ENCODE measurements at places on chromosomes 1 and 21. TPM values are rescaled to one million over a fixed set of nuclear protein-coding genes. Genes with fewer than 3 reads are reported as not detected.

CDA gene
- total RNA-seq, result not detected

GRCh38 chr1:51749151-51749550 lies 129.4 kb downstream of the NRDC start:
- DNase-seq, result no peak

DNA sequence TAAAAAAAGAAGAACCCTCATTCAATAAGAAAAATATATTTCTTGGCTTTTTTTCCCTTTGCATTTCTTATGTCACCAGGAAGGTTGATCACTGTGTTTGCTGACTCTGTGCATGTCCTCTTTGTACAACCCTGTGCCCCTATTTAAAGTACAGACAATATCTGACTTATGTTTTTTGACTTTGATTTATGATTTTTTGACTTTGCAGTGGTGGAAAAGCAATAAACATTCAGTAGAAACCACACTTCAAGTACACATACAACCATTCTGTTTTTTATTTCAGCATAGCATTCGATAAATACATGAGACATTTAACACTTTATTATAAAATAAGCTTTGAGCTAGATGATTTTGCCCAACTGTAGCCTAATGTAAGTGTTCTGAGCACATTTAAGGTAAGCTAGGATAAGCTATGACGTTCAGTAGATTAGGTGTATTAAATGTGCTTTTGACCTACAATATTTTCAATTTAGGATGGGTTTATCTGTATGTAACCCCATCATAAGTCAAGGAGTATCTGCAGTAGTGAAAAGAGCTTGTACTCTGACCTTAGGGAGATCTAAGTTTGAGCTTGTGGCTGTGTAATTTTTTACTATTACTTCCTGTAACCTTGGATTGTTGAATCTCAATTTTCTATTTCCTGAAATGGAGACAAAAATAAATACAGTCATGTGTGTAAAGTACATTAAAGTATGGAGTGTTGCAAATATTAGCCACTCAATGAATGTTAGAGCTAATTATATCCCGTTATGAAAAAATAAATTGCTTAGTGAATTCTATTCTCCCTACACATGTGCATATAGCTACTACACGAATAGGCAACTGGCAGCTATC lies 1.2 kb downstream of the RNASEL start:
- no peak for DNase-seq

DNA sequence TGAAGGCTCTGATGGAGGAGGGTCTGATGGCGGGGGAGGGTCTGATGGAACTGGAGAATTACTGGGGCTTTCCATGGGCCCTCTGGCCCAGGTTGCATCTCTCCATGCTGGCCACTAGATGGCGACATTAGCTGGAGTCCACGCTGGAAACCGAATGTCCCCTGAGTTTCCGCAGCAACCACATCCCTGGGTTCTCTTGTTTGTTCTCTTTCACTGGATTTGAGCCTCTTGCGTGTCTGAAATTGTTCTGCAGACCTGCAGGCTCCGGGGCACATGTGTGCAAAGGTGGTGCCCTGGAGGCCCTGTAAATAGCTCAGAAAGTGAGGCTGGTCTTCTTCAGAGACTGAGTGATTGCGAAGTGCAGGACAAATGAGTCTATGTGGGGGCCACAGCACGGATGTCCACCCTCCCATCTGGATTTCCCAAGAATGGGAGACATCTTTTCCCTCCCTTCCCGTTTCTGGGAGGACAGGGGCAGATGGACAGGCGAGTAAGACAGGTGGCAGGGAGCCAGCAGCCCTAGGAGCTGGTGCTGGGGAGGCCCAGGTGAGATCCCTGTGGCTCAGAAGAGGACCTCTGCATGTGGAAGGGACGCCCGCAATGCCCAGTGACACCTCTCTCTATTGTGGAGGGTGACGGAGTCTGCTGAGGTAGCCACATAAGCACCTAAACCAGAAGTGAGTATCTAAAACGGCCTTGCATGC lies 73.2 kb upstream of the ABCG1 start:
- DNase-seq, result peak; percentile 71

- DNase-seq, result peak; percentile 36
These were observed 237.0 kb downstream of the MRPL39 start for GRCh38 chr21:25370311-25370744.

FRRS1 gene
- total RNA-seq, result 2.1 TPM

KPRP gene
- not detected for total RNA-seq

C8A gene
- total RNA-seq, result not detected

CFHR3 gene
- not detected for total RNA-seq

FALEC gene
- total RNA-seq, result 0.79 TPM

GRCh38 chr1:179016706-179017382 lies 8.8 kb upstream of the FAM20B start:
- no peak for DNase-seq

GRCh38 chr1:95067568-95067967 lies 5.2 kb downstream of the ALG14 start:
- DNase-seq, result no peak

- peak; percentile 53 for DNase-seq
These were observed 125.7 kb upstream of the CXADR start for GRCh38 chr21:17387030-17387617.

PTCH2 gene
- 1.8 TPM for total RNA-seq

DNA sequence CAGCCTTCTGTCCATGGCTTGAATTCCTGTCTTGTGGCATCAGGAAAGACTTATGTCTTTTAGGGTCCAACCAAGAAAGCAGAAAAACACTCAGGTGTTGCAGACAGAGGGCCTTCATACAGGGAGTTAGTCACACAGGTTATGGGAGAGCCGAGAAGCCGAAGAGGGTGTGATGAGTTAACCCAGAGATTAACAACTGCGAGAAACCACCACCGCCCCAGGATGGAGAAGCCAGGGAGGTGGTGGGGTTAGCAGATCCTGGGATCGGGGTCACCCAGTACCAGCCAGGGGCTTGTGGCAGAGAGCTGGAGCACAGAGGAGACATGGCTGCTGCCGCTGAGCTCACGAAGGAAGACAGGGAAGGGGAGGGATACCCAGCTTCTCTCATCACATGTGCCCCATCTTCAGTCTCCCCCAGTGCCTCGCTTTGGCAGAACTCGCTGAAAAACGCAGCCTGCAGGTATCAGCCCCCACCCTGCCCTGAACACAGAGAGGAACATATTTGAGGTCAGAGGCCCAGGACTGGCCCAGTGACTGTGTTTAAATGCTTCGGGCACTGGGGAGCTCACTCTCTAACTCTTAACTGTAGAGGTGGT lies 58.7 kb downstream of the RUNX3 start:
- DNase-seq, result no peak

YRDC gene
- 31.3 TPM for total RNA-seq

DEPDC1 gene
- 18.0 TPM for total RNA-seq
